Posterior cingulate gyrus (tissue), 11 donors: ENCODE measurements at places on chromosomes 6 and 20.
A peak's percentile ranks its signal among the peaks of the same experiment; 100 is the strongest.

GRCh38 chr20:31515775-31516107 is 1.5 kb downstream of the HM13 start:
- DNase-seq: no peak

DNA sequence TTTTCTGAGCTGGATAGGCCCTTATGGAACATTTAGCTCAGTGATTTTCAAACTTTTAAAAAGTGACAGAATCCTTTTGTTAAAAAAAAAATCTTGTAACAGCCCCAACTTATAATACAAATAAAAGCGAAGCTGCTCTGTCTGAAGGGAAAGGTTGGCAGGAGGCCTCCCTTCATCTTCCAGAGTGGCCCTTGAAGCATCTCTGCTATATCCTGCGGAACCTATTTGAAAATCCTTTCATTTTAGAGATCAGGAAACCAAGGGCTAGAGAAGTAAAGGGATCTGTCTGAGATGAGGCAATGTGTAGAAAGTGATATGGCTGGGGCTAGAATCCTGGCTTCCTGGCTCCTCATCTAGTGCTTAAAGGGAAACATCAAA is 107.8 kb downstream of the UBE3D start:
- DNase-seq: no peak

- DNase-seq: peak; percentile 66
Measured at GRCh38 chr6:53347921-53348370, 804 bp downstream of the ELOVL5 start.

DNA sequence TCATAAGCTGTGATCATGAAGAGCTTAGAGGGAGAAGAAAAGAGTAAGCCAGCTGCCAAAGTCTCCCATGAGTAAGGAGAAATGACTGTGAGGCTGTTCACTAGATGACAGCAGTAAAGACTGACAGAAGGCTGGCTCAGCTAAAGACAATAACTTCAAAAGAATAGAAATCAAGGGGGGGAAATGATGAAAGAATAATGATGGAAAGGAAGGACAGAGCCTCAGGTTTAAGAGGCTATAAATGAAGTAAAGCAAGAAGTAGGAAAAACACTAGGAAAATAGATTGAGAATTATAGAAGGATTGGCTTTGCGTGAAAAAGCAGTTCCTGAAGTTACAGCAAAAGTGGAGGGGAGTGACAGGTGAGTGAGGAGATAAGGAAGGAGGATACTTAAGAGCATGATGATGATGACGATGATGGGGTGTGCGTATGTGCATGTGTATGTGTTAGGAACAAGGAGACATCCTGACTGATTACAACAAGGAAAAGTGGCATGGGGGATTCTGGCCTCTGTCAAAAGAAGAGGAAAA is 48.2 kb downstream of the HBS1L start:
- DNase-seq: no peak
